CD4-positive, alpha-beta T cell treated with Interleukin-17A for 4 hours (primary cell): ENCODE measurements at places on chromosomes 3 and 15.

DNA sequence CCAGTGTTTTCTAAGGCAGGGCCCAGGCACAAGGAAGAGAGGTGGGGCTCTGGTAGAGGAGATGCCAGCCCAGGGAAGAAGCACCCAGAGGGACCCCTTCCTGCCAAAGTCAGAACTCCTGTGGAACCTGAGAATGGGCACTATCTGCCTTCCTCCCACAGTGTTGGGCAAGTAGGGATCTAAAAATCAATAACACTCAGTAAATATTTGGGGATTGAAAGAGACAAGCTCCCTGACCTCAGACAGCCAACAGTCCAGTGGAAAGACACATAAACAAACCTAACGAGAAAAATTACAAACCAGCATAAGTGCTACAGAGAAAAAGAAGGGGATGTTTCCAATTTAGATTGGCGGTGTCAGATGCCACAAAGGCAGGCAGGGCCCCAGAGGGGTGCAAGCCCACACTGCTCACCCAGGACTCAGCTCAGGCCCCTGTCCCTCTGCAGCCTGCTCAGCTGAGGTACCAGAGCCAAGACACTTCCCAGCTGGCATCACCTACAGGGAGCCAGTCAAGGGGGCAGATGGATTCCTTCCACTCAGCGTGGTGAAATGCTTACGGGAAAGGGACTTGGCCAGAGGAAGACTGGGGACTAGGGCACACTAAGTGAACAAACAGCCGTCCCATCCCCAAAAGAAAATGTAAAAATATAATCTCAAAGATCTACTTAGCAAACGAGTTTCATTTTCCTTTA lies 15.9 kb downstream of the ADCY5 start:
- DNase-seq = no peak

DNA sequence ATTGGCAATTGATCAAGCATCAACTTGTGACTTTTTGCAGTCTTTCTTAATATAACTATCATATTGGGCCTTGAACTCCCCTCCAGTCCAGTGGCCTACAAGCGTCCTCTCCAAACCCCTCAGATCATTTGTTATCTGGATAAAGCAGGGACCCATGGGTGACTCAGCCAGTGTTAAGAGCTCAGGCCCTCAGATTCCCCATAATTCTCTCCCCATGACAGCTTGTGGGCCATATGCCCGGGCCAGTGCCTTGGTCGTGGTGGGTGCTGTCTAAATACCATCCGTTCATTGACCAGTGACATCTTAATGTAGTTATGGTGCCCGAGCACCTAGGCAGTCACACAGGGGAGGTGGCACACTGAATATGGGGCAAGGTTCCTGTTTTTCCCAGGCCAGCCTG lies 18.1 kb downstream of the MCF2L2 start:
- DNase-seq = no peak

GRCh38 chr15:22902046-22902445 lies 63.6 kb downstream of the NIPA2 start:
- no peak for DNase-seq

DNA sequence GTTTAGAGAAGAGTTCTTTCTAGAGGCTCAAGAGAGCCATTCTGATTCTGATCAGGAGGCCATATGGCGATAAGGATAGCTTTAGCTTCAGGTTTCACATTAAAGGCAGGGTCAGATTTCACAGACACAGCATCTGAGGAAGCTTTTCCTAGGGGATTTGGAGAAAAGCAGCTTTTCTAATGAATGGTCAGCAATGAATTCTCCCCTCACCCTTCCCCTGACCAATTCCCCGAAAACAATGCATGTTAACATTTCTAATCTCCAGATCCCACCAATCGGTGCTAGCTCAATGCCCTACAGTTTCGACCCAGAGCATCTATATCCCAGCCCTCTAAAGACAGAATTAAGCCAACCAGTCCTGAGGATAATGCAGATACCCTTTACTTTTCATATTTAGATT lies 9.8 kb downstream of the AGBL1 start:
- no peak for DNase-seq

DNA sequence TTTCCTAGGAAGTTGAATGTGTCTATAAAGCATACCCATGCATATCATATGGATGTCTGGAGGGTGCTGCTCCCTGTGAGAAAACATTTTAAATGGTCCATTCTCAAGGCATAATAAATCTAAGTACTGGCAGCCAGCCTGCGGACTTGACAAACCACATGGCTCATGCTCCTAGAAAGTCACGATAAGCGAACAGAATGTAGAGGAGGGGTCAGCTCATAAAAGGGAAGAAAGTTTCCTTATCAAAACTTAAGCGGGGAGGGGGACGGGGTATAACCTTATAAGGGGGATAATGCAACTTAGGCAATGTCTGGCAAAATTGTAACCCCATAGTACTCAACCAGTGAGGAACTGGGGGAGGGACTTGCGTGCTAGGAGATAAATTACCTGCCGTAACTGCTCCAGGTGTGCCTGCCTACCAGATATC lies 159.8 kb upstream of the LMCD1 start:
- no peak for DNase-seq

GRCh38 chr15:33115191-33115861 lies 79.2 kb downstream of the FMN1 start:
- DNase-seq = no peak

- DNase-seq = no peak
These were observed 109.7 kb upstream of the ROPN1 start for GRCh38 chr3:124101643-124102042.

DNA sequence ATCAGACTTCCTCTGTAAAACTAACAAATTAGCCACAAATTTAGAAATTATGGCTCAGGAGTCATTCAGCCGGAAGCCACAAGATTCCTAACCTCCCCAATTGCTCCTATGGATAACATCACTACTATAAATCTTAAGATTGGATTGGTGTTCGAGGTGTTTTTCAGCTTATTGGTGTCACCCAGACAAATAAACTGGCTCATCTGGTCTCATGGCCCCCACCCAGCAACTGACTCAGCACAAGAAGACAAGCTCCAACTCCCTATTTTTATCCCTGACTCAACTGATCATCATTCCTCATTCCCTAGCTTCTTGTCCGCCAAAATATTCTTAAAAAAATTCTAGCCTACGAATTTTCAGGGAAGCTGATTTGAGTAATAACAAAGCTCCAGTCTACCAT lies 135.1 kb upstream of the STRIT1 start:
- DNase-seq = no peak
